ENCODE measurements at places on chromosomes 11 and 22.

DNA sequence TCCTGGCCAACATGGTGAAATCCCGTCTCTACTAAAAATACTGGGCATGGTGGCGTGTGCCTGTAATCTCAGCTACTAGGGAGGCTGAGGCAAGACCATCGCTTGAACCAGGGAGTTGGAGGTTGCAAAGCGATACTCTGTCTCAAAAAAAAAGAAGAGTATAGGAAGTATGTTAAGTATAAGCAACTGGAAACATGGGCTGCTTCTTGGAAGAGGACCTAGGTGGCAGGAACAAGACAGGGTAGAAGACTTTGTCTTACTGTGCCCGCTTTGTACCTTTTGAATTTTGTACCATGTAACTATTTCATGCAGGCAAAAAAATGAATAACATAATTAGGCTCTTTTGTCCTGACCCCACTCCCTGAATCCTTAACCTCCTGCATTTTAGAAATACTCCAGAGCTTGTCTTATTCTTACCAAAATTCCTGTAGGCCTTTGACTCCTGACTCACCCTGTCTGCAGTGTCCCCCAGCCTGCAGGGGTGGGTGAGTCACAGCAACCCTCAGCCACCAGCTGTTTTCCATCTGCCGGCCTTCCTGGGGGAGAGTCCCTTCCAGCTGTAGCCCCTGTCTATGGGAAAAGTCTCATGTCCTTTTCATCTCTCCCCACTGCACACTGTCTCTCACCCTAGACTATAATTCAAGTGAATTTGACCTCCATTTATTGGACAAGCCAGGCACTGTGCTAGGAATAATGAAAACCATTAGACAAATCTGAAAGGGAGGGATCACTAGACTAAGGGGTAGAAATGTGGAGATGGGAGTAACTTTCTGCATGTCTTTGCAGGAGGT is 41.8 kb downstream of the TXN2 start:
- no peak for DNase-seq

- no peak for DNase-seq
Measured at GRCh38 chr11:104776501-104777170, 121.6 kb downstream of the CASP12 start.

- no peak for DNase-seq
Measured at GRCh38 chr11:21615955-21616371, 576.9 kb upstream of the ANO5 start.

- DNase-seq = no peak
Measured at GRCh38 chr22:29306835-29307595, 565 bp downstream of the GAS2L1 start.

GRCh38 chr11:120401506-120401905 is 65.3 kb downstream of the ARHGEF12 start:
- no peak for DNase-seq
